ENCODE measurements at places on chromosomes 5 and 9. TPM values are rescaled to one million over a fixed set of nuclear protein-coding genes. Genes with fewer than 3 reads are reported as not detected.

The MACIR gene
- total RNA-seq, result 10.5 TPM

The MBLAC2 gene
- total RNA-seq, result 5.7 TPM

The HMCN2 gene
- total RNA-seq, result 30.9 TPM

The ADAMTS12 gene
- 28.7 TPM for total RNA-seq

The PLPP7 gene
- 81.3 TPM for total RNA-seq

The CXCL14 gene
- total RNA-seq, result 71.1 TPM

The CORO2A gene
- total RNA-seq, result 2.9 TPM

The PCDHGB1 gene
- total RNA-seq, result 3.7 TPM

The NTRK2 gene
- total RNA-seq, result 60.3 TPM

The LAMC3 gene
- 6.4 TPM for total RNA-seq

The C9orf50 gene
- not detected for total RNA-seq

The SPATA31D4 gene
- not detected for total RNA-seq

The FAM221B gene
- not detected for total RNA-seq

The SLC25A25 gene
- 39.2 TPM for total RNA-seq

The MTMR12 gene
- total RNA-seq, result 26.0 TPM

The ERCC6L2 gene
- total RNA-seq, result 123 TPM

The PCDHA12 gene
- total RNA-seq, result 0.10 TPM

GRCh38 chr9:269081-269711, 54.5 kb downstream of the DOCK8 start:
- DNase-seq, result no peak

GRCh38 chr5:57802131-57802530, 319.5 kb upstream of the ACTBL2 start:
- no peak for DNase-seq

GRCh38 chr9:92634712-92635605, 35.0 kb downstream of the IPPK start:
- peak; percentile 86 for DNase-seq

GRCh38 chr9:127977009-127977883, 3.5 kb downstream of the EEIG1 start:
- no peak for DNase-seq

- DNase-seq, result no peak
These were observed 7.1 kb downstream of the SPARC start for GRCh38 chr5:151679421-151680155.

GRCh38 chr5:175309218-175309810, 134.7 kb downstream of the DRD1 start:
- no peak for DNase-seq

- DNase-seq, result no peak
These were observed 23.0 kb upstream of the ECM2 start for GRCh38 chr9:92558612-92559374.

- DNase-seq, result no peak
These were observed 29.6 kb upstream of the SLC9A3 start for GRCh38 chr5:553874-554273.

- DNase-seq, result no peak
These were observed 16.3 kb downstream of the IDNK start for GRCh38 chr9:83639266-83639665.

- no peak for DNase-seq
These were observed 52.8 kb upstream of the RORB start for GRCh38 chr9:74444369-74444768.

DNA sequence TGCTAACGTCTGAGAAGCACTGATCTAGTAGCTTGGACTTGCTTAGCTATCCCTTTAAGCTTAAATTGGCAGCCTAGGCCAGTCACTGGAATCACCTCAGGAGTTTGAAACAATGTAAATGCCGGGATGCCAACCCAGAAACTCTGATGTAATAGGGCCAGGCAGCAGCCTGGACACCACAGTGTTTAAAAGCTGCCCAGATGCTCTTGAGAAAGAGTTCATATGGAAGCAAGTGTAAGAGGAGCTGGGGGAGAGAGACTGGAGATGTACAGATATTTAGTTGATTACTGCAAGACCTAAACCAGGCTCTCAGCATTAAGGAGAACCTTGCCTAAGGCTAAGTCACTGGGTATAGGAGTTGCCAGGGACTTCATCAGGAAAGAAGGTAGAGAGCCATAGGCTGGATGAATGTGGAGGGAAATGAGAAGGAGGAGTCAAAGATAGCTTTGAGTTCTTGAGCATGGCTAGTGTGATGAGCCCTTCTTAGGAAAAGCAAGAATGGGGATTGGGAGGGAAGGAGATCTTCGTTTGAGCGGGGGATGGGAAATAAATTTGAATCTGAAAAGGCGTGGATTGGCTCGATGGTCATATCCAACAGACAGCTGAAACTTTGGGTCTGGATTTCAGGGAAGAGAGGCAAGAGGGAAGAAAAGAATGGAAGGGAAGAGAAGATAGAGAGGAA, 392.9 kb upstream of the WWC1 start:
- no peak for DNase-seq

DNA sequence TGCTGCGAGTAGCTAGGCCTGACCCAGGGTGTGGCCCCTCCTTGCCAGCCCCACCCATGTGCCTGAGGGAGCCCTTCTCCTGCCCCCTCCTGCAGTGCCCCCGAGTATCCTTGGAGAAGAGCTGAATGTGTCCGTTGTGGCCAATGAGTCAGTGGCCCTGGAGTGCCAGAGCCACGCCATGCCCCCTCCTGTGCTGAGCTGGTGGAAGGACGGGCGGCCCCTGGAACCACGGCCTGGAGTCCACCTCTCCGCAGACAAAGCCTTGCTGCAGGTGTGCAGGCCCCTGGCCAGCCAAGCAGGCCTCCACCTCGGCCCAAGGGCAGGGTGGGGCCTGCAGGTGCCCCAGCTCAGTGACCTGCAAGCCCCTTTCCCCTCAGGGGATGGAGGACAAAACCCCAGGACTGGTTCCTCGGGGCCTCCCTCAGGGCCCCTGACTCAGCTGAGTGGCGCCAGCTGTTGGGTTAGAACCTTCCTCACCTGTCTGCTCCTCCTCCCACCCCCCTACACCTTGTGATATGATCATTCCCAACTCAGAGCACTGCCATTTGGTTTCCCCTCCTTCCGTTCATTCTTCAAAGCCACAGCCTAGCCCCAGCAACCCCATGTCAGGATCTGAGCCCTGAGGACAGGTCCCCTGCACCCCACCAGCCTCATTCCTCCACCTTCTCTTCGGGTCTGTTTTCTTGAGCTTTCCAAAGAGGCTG, 80.0 kb upstream of the ASS1 start:
- no peak for DNase-seq

DNA sequence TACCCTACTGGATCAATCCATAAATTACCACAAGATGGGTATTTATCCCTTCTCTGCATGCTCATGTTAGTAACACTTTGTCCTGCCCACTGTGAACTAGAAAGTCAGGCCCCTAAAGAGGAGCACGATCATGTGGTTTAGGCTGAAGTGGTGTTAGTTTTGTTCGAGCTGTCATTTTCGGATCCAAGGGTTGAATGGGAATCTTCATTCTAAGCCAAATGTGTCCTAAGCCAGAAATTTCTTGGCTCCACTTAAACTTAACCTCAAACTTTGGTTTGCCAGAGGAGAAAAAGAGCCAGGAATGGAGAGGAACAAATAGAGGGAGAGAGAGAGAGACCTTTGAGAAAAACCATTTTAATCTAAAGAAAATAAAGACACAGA, 837.7 kb upstream of the ZNF608 start:
- DNase-seq, result peak; percentile 81

DNA sequence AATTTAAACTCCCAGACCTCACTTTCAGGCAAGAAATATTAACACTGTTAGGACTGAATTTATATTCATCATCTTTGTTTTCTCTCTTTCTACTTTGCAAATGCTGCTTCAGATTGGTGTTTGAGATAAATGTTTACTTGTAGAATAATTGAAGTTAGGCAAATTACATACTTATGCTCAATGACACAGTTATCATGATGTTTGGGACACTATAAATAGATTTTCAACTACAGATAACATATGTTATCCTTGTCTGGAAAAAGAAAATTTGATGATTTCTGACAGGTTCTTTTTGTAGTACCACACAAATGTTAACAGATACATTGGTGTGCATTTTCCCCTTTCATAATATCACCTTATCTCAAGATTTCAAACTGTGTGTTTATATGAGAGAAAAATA, 7.9 kb downstream of the PRR16 start:
- no peak for DNase-seq

GRCh38 chr9:36779582-36779981, 206.9 kb downstream of the MELK start:
- no peak for DNase-seq

DNA sequence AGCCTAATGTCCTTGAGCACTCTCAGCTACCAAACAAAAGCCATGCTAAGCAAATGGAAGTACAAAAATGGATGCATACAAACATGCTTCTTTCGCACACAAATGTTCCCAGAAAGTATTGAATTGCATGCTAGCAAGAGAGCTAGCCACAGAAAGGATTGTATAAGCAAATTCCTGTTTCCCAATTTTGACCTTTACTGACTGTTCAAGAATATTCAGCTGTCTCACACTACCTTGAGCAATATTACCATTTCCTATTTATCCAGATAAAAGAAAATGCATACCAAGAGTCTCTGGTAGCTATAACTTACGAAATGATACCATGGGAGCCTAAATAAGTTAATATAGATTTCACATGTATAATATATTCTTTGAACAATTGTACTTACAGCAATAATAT, 264.6 kb downstream of the TMEM167A start:
- no peak for DNase-seq

- DNase-seq, result no peak
These were observed 7.5 kb downstream of the SURF4 start for GRCh38 chr9:133368249-133368881.

GRCh38 chr5:179331591-179332375, 13.5 kb downstream of the ADAMTS2 start:
- DNase-seq, result no peak

DNA sequence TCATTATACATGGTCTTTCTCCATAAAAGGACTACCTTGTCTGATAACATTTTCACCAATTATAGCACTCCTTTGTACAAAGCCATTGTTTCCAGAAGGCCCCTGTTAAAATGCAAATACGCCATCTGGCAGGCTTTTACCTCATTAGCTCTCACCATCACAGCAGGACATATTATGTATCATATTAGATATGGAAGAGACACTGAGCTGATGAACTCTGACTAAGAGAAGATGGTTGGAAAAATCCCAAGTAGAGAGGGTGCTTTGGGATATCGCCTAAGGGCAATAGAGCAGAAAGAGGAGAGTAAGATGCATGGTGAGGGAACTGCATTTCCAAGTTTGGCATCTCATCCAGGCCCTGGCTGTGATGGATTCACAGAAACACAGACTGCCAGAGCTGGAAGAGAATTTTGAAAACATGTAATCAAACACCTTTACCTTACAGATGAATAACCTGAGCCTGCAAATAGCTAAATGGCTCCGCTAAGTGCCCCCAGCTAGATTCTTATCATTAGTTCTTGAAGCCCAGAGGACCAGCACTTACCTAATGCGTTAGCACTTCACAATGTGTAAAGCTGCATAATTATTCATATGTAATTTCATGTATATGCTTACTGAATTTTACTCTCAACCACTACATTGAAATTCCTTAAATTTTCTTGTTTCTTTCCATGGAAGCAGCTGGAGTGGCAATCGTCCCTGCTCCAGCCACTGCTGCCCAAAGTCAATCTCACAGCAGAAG, 393.6 kb upstream of the IZUMO3 start:
- no peak for DNase-seq

DNA sequence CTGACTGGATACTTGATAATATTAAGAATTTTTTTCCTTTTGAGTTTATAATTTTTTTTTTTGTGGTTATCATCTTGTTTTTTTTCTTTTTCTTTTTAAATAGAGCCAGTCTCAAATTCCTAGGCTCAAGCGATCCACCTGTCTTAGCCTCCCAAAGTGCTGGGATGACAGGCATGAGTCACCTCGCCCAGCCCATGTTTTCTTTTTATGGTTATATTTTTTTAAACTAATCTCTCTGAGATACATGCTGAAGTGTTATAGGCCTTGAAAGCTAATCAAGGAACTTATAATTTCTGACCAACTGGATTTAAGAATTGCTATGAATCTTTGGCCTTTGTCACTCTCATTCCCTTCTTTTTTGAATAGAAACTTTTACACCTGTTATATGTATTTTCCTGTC, 6.8 kb upstream of the AMACR start:
- no peak for DNase-seq

GRCh38 chr5:80871541-80871961, 88.6 kb upstream of the RASGRF2 start:
- no peak for DNase-seq

DNA sequence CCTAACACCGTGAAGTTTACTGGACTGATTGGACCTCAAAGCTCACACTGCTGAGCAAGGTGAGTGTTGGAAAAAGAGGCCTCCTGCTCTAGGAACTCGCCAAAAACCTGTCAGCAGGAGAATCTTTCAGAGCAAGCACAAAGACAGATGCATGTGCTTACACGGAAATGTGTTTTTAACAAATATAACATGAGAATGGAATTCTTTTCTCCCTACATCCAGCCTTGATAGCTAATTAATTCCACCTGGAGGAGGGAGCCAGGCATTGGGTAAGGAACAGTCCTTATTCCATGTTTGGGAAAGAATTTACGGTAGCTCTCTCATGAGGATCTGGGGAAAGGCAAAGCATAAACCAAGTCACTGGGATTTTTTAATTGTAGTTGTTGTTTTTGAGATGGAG, 98.8 kb downstream of the KLF4 start:
- DNase-seq, result peak; percentile 86

- no peak for DNase-seq
These were observed 42.1 kb downstream of the PCDH1 start for GRCh38 chr5:141835928-141836670.

DNA sequence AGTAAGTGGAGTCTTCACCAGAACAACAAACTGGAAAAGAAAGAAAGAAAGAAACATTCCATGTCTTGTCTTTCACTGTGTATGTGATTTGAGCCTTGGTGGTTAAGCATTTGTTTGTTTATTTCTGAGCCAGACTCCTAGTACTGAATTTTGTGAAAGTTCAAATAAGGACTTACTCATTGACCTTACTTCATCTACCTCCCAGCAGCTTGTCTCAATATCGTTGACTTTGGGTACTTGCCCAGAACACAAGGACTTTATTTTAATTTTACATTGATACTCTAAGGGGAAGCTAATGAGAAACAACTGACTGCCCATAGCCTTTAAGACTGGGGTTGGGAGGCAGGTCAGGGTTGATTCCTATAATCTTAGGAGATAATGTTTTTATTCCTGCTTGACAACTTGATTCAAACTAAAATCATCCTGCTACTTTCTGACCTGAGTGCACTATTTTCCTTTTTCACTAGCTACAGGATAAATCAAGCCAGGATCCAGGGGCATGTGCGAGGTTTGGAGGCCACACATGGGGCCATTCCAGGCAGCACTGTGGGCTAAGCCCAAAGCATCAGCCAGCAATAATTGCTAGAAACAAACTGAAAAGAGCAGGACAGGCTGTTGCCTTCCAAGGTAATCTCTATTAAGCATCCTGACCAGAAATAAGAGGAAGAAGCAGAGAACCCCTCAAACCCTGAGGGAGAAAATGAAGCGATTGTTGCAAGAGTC, 138.9 kb upstream of the RUSC2 start:
- no peak for DNase-seq

- DNase-seq, result no peak
These were observed 15.4 kb downstream of the MEGF10 start for GRCh38 chr5:127306036-127306435.

All from tongue (tissue), 3 donors.